ENCODE measurements at places on chromosomes 7 and 10.

DNA sequence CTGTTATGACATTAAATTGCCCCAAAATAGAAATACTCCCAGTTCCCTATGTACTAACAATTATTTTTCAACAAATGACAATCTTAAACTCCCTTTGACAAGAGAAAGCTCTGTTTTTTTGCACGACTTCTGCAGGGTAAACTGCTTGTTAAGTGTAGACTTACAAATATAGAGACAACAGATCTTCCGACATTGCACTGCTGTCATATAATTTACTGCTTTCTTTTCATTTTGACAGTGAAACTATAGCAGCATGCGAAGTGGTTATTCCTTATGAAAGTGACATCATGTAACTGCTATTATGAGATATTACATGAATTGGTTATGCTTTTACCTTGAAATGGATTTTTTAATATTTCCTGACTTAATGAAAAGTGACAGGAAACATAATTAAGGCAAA is 659.9 kb downstream of the SDK1 start:
- DNase-seq: no peak

DNA sequence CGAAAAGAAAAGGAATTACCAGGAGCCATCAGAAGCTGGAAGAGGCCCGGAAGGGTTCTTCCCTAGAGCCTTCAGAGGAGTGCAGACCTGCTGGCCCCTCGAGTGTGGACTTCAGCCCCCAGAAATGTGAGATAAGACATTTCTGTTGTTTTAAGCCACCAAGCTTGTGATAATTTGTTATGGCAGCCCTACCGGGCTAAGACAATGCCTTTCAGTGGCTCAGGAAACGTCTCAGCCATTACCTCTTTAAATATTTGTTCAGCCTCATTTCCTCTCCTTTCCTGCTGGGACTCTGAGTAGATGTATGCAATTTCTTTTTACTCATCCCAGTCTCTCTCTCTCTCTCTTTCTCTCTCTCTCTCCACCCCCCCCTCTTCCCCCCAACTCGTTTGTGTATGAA is 174.7 kb upstream of the GRB10 start:
- no peak for DNase-seq

DNA sequence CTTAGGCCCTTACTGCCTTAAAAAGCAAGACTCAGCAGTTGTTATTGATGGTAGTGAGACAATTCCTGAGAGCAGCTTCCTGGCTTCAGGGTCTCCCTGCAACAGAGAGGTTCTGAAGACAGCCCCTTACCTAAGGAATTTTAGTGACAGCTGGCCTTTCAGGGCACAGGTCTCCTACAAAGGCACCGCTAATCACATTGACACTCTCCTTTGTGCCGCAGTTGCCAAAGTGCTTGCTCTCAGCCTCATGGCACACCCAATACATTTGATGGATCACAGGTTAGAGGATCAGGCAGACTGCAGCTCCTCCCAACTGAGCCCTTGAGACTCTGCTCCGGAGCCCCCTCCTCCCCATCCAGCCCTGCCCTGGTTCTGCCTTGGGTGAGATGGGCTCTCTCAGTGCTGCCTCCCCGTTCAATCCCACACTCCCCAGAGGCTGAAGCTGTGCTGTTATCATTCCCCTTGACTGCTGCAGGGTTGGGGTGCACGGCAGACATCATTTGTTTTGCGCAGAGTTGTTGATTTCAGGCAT is 198.2 kb downstream of the EMX2 start:
- no peak for DNase-seq

DNA sequence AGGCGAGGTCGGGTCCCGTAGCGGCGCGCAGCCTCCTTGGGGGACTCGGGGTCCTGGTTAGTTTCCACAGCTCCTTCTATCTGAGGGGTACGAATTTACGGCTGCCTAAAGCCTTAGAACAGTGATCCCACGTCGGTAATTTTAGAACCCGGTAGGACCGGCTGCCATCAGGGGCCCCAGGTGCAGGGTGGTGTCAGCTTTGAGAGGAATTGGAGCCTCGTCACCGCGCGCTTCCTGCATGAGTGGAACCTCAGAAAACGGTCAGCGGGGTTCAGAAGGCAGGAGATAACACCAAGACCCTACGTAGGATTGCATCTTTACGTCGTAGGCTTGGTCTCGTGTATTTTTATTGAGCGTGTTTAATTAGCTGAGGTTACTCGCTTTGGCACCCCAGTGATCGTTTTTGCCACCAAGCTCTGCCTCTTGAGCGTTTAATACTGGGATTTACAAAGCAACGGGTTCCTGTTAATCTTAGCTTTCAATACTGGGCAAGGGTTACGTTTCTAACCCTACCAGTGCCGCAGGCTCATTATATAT is 443 bp downstream of the RNF32 start:
- peak; percentile 65 for DNase-seq

DNA sequence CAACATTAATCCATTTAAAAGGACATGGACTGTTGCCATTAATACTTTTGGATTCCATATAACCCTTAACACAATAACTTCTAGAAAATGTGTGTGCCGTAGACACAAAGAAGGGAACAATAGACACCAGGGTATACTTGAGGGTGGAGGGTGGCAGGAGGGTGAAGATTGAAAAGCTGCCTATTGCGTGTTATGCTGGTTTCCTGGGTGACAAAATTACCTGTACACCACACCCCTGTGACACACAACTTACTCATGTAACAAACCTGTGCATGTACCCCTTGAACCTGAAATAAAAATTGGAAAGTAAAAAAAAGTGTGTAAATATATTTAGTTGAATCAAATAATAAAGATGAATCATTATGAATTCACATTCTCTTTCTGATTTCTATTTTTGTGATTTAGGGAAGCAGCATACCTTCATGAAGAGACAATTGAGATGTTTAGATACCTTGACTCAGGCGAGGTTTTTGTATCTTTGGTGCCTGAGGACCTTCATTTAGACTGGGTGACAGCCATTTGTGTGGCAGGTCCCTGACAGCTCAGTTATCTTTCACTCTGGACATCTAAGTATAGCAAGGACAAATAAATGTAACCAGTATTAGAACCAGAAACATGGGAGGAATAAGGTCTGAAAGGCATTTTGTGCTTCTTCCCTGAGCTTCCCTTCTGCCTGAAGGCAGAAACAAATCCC is 28.7 kb downstream of the GIMAP8 start:
- no peak for DNase-seq

DNA sequence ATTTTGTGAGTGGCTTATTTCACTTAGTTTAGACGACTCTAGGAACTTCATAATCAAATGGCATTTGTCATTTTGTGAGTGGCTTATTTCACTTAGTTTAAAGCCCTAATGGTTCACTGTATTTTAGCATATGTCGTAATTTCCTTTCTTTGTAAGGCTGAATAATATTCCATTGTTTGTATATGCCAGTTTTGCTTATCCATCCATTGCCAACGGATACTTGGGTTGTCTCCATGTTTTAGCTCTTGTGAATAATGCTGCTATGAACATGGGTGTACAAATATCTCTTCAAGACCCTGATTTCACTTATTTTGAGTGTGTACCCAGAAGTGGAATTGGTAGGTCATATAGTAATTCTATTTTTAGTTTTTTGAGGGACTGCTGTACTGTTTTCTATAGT is 31.8 kb downstream of the DOCK1 start:
- DNase-seq: no peak
